ENCODE measurements at places on chromosomes 1 and 21.

DNA sequence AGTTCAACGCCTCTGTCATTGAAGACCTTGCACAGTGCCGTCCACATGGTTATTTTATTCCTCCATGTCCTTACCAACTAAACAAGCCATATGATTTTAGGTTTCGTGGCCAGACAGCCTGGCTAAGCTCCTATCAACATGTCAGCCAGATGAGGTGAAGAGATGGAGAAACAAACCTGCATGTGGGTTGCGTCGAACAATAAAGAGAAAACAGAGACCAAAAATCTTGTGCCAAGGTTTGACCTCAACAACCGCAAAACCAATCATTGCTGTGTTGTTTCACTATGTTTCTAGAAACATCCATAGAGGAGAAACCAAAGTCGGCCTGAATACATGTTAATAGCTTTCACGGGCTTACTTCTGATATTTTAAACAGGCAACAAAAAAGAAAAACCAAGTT is 544.6 kb downstream of the SMYD3 start:
- DNase-seq, result no peak

DNA sequence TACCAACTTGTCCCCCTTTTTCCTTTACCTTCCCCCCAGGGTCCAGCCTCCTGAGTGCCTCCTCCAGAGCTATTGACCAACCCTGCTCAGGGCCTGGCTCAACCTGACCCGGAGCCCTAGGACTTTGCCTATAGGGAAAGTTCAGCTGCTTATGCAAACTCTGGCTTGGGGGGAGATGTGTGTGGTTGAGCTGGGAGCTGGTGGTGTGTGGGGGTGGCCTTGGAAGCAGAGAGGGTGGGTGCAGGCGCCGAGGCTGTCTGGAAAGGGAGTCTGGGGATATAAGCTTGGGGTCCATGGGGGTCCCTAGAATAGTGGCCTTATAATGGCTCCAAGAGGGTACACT is 14.1 kb downstream of the KCNQ4 start:
- DNase-seq, result no peak

DNA sequence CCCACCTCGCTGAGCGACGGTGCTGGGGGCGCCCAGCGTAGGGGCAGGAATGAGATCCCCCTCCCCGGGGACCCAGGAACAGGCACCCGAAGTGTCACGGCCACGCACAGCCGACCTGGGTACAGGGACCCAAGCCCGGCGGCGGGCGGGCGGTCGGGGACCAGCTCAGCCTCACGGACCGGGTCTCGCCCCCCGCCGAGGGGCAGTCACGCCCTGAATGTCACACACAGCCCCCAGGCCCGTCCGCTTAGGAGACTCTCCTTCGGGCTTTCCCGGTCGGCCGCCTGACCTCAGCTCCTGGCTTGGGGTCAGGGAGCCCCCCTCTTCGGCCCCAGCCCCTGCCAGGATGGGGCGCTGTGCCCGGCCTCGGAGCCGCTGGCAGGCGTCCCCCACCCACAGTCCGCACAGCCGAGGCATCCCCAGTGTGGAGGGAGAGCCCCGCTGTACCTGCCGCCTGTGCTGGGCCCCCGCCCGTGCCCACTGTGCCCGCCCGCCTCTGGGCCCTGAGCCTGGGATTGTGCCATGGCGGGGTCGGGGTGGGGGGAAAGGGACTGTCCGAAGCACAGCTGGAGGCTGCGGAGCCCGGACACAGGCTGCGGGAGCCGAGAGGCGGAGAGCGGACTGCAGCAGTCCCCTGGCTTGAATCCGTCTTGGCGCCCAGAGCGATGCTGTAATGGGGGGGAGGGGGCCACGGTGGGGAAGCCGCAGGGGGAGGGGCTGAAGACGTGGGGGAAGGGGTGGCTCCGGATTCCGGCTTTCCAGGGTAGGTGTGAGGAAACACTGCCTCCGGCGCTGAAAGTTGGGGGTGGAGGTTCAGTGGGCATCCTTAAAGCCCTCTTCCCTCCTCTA is 627 bp upstream of the DLGAP3 start:
- DNase-seq, result no peak

- no peak for DNase-seq
Observed at GRCh38 chr1:10890491-10891071, 94.1 kb upstream of the CASZ1 start.

DNA sequence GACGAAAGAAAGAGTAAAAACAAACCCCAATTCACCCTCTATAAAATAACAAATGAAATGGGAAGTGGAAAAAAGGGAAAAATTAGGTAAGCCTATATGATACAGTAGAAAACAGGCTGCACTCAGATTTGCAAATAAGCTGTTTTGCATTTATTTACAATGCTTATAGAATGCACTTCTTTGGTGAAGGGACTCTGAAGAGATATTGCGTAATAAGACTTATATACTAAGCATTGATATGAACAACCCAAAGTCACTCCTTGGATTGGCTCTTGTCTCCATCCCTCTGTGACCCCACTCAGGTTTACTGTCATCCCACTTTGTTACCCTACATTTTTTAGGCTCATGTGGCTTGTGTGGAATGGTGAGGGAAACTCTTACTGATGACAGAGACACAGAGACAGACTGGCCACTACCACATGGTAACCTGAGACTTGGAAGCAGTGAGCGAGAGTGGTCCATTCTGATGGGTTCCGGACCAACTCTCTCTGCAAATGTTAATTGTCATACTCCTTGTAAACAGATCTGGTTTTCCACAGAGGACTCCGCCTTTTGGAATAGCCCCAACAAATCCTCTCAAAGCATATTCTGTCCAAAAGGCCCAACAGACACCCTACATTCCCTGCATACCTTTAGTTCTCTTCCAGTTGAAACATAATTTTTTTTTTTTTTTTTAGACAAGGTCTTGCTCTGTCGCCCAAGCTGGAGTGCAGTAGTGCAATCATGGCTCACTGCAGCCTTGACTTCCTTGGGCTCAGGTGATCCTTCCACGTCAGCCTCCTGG is 11.0 kb downstream of the GSTM5 start:
- peak; percentile 53 for DNase-seq

GRCh38 chr1:25804244-25804963 is 4.4 kb downstream of the SELENON start:
- no peak for DNase-seq

- DNase-seq, result no peak
Observed at GRCh38 chr1:54002544-54003248, 15.3 kb downstream of the LDLRAD1 start.

GRCh38 chr21:29658934-29659203 is 280.9 kb downstream of the GRIK1 start:
- DNase-seq, result no peak

DNA sequence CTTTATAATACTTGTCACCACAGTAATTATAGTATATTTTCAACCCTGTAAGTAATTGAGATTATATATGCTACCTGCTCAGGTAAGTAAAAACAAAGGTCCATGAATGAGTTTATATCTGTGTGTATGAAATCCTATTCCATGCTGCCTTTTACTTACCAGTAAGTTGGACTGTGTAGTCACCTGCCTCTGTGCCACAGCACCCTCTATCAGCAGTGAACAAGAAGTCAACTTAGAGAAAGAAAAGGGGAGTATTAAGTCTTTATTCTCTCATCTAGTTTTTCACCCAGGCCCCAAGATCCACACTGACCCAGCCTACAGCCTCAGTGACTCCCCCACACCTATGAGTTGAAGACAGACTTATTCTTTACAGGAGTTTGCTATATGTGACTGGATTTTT is 36.9 kb upstream of the IFI16 start:
- no peak for DNase-seq

DNA sequence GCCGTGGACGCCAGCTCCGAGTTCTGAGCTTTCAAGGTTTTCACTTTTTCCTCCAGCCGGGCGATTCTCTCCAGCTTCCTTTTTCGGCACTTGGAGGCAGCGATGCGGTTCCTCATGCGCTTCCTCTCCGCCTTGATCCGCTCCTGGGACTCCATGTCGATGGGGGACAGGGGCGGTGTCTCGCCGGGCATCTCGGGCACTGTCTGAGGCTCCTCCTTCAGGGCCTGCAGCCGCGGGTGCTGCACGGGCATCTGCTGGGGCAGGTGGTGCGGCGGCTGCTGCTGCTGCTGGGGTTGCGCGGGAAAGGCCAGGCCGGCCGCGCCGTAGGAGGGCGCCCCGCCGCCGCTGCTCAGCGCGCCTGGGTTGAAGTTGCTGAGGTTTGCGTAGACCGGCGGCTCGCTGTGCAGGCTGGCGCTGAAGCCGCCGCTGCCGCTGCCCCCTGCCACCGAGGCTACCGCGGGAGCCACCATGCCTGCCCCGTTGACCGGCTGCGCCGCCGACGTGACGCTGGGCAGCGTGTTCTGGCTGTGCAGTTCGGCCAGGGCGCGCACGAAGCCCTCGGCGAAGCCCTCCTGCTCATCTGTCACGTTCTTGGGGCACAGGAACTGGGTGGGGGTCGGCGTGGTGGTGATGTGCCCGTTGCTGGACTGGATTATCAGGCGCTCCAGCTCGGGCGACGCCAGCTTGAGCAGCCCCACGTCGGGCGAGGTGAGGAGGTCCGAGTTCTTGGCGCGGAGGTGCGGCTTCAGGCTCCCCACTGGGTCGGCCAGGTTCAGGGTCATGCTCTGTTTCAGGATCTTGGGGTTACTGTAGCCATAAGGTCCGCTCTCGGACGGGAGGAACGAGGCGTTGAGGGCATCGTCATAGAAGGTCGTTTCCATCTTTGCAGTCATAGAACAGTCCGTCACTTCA is 1.4 kb downstream of the JUN start:
- DNase-seq, result peak; percentile 34

GRCh38 chr1:155226910-155227260 is 18.4 kb downstream of the MTX1 start:
- no peak for DNase-seq

- DNase-seq, result peak; percentile 90
Observed at GRCh38 chr1:26472320-26472900, at the start of gene HMGN2. HMGN2 (plus strand) TSS chr1:26472440; CDS start chr1:26472613, 173 bp downstream.

GRCh38 chr1:86616871-86617270 is 70.0 kb downstream of the CLCA4 start:
- DNase-seq, result no peak

GRCh38 chr1:10082785-10083479 is 50.2 kb downstream of the UBE4B start:
- peak; percentile 16 for DNase-seq

DNA sequence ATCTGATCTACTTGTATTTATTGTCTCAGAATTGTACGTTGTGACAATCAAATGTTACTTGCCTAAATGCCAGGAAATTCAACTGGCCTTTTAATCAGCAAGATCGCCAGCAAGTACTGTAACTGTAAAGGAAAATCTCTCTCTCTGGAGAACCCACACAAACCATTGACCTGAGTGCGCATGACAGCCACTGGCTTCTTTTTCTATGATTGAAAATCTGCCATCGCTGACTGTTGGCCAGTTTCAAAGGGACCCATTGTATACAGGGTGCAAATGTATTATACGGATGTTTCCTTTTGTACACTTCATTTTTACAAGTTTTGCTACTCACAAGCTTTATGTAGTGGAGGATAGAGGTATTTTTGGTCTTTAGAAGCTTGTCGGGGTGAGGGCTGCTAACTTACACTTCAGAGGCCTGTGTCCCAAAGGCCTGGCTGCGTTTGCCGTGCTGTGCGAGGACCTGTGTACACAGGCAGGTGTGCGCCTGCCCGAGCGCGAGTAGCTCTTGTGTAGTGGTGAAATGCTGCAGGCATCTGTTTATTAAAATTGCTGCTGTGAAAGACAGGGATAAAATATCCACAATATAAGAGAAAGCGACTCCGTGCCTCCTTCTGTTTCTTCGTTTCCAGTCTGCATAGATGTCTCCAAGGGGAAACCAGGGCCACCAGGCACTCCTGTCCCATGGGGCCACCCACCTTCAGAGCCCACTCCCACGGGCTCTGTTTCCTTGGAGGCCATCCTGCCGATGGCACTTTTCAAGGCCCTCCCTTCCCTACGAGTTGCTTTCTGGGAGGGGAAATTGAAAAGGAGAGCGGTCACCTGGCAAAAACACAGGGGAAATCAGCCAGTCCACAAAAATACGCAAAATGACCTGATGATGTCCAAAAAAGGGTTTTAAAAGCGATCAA is 25.3 kb upstream of the TRAPPC10 start:
- no peak for DNase-seq

DNA sequence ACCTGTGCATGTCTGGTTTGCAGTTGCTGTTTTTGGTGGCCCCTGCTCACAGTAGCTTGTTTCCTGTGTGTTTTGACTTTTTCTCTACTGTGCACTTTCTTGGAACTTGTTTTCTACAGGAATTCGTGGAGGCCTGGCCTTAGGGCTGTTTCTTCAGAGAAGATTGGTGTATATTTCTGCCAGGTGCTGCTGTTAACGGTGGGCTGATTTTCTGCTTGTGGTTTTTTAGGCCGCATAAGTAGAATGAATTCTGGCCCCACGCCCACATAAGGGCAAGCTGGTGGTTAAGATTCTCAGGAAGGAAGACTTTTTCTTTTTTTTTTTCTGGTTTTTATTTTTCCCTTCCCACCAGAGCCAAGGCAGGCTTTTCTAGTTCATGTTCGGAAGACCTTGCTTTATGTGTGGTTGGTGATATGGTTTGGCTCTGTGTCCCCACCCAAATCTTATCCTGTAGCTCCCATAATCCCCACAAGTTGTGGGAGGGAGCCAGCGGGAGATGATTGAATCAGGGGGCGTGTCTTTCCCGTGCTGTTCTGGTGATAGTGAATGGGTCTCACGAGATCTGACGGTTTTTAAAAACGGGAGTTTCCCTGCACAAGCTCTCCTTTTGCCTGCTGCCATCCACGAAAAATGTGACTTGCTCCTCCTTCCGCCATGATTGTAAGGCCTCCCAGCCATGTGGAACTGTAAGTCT is 71.5 kb upstream of the DISP3 start:
- no peak for DNase-seq

DNA sequence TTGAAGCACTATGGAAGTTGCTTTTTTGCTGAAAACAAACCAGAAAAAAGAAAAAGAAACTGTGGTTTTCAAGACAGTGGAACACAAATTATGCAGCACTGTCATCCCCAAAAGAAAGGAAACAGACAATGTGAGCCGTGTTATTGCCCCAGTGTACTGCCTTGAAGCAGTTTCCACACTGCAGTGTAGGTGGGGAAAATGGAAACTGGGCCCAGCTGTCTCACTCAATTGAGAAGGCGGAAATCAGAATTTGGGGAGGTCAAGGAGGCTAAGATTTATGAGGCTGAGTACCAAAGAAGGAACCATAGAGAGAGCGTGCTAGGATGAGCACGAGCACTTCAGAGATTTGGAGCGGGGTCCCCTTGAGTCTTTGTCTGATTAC is 55.5 kb downstream of the MPZL1 start:
- DNase-seq, result no peak

GRCh38 chr1:154157520-154158306 is 2.8 kb upstream of the NUP210L start:
- no peak for DNase-seq

- DNase-seq, result no peak
Observed at GRCh38 chr1:44949286-44949685, 37.1 kb downstream of the EIF2B3 start.

Data from fibroblast of upper back skin (primary cell).